ENCODE measurements at places on chromosomes 5 and 9.
A peak's percentile ranks its signal among the peaks of the same experiment; 100 is the strongest.

DNA sequence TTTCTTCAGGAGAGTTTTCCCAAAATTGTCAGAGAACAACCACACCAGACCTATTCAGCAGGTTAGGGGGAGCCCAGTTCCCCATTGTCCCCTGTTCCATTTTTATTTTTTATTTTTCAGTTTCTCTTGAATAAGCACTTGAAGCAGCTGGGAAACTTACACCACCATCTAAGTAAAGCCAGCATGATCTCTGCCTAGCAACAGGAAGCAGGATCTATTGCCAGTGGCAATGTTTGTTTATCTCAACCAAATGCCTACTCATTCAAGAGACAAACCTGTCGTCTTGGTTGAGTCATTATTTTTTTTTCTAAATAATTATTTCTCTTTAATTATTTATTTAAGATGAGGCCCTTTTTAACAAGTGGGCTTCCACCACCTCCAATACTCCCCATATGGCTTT lies 379.3 kb downstream of the PLK2 start:
- no peak for DNase-seq

- DNase-seq = no peak
These were observed 30.1 kb downstream of the ISOC1 start for GRCh38 chr5:129124608-129125007.

DNA sequence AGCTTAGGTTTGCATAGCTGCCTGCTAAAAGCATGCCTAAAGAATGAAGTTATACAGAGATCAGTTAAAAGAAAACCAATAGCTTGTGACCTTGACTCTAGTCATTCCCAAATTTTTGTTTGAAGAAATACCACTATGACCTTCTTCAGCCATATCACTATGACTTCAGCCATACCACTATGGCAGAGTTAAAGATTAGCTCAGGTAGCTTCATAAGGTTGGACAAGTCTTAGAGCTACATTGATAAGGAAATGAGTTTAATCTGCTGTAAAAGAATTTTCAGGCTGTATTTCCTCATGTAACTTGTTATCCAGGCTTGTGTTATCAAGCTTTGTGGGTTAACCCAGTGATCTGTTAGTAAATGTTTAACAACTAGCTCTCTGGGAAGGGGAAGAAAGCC lies 30.7 kb downstream of the C6 start:
- DNase-seq = no peak

- DNase-seq = peak; percentile 38
These were observed 30.3 kb upstream of the IL17B start for GRCh38 chr5:149409268-149409948.

DNA sequence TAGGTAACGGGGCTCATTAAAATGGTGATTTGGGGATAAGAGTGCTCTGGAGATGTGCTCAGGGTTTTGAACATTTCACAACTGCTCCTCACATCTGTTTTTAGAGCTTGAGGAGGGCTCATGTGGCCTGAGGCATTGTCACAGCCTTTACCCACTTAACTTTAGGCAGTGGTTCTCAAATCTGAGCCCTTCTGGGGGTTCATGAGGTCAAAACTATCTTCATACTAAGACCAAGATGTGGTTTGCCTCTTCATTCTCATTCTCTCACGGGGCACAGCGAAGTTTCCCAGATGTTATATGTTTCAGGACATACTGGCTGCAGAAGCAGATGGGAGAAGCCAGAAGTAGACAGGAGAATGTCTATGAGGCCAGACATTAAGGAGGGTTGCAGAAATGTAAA lies 38.4 kb downstream of the STXBP1 start:
- DNase-seq = no peak

- DNase-seq = peak; percentile 47
These were observed 183.4 kb downstream of the FBXL7 start for GRCh38 chr5:15683332-15683731.

DNA sequence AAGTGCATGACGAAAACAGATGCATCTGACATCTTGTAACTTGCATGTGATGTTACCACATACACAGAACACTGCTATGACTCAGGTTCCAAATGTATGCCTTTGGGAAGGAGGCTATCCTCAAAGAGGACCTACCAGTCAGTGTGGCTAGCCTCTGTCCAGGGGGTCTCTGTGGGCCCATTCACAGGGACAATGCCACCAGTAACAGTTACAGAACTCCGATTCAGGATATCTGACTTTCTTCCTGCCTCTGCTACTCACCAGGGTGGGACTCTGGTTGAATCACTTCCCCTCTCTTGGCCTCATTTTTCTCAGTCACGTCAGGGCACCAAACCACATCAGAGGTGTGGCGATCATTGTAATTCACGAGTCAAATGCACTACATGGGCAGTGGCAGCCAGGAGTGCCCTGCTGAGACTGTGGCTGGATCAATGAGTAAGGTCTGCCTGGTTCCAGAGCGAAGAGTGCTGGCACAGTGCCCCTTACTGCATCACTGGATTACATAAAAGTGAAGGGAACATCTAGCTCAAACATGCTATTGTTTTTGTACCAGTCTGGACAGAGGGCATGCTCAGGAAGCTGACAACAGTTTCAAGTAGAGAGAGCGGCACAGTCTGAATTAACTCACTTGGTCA lies 13.2 kb downstream of the ATOX1 start:
- peak; percentile 84 for DNase-seq

GRCh38 chr5:112604732-112605630 lies 132.7 kb upstream of the APC start:
- no peak for DNase-seq

- peak; percentile 52 for DNase-seq
These were observed 30.5 kb downstream of the GRIA1 start for GRCh38 chr5:153520952-153521351.

- no peak for DNase-seq
These were observed 206.8 kb upstream of the SLC24A2 start for GRCh38 chr9:19995619-19996018.

- DNase-seq = no peak
These were observed 54.0 kb downstream of the DOCK8 start for GRCh38 chr9:268616-269015.

GRCh38 chr9:19431361-19432171 lies 22.8 kb downstream of the ACER2 start:
- DNase-seq = no peak

DNA sequence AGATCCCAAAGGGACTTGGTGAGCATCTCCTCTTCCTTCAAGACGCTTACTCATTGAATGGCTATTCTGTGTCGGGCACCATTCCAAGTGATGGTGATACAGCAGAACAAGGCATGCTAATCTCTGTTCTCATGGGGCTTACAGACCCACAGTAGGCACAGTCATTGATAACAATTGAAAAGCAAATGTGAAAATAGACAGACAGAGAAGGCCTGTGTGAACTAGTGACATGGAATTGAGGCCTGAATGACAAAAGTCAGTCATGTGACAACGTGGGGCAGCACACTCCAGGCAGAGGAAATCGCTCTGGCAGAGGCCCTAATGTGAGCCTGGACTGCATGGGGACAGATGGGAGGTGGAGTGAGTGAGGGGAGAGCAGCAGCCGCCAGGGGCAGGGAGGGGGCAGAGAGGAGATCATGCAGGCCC lies 70.7 kb upstream of the CPLX2 start:
- DNase-seq = peak; percentile 68

DNA sequence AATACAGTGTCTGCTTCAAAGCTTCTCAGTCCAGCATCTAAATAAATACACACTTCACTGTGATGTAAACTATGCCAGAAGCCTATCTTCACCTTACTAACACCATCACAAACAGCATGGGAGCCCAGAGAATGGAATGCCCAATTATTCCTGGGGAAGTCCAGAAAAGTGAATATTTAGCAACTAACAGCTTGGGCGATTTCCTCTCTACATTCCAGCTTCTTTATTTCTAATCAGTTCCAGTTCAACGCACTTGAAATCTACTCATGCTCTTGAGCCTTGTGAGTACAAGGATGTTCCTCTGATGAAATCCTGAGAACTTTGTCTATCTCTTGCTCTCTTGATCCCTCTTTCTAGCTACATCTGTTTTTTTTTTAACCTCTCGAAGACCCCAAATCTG lies 100.4 kb upstream of the C9orf72 start:
- DNase-seq = no peak

DNA sequence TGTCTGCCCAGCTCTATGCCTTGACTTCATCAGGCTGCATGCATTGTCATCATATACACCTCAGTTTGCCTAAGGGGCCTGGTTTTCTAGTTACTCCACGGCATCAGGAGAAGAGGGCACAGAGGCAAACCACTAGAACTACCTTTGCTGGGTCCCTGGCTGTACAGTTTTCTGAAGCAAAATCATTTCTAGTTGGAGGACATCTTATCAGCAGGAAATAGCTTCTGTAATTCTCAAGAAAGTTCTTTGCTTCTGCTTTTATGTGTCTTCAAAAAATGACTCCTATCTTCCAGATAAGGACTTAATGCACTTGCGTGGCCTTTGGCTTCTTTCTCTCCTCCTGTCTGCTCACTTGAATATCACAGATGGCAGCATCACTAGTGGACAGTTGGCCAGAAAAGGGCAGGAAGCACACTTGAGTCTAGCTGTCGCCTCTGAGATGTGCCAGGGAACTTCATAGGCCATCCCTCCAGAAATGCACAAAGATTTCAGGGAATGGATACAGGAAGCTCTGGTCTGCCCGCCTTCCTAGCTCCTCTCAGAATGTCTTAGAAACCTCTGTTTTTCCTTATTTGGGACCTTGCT lies 22.4 kb upstream of the LTC4S start:
- no peak for DNase-seq

DNA sequence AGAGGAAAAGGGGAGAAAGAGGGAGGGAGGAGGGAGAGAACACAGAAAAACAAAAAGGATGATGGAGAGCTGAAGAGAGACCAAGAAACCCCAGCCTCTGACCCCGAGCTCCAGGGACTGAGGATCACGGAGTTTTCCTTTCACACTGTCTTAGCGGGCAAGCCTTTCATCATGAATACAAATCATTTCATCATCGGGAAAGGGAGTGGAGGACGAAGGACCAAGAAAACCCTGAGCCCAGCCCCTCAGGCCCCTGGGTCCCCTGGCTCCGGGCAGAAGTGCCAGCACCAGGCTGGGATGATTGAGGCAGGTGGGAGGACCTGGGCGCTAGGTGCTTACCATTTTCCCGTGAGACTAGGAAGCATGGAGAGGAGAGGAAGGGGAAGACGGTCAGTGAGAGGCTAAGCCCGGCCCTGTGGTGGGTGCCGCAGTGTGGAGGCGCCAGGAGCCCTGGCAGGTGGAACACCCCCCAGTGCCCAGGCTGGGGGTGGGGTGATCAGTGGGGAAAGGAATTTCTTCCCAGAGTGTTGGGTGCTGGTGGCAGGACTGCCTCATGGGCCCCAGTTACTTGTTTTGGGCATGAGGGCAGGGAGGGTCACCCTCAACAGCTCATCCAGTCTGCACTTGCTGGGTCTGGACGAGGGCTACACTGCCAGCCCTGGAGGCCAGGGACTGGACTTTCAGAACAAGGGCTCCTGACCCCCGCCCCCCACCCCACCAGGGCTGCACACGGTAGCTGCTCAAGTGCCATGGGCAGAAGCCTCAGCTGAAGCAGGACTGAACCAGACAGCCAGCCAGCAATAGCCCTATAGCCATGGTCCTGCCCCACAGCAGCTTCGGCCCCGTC lies 49.0 kb upstream of the SARDH start:
- no peak for DNase-seq

GRCh38 chr5:145830594-145830993 lies 4.5 kb downstream of the PRELID2 start:
- DNase-seq = peak; percentile 55

DNA sequence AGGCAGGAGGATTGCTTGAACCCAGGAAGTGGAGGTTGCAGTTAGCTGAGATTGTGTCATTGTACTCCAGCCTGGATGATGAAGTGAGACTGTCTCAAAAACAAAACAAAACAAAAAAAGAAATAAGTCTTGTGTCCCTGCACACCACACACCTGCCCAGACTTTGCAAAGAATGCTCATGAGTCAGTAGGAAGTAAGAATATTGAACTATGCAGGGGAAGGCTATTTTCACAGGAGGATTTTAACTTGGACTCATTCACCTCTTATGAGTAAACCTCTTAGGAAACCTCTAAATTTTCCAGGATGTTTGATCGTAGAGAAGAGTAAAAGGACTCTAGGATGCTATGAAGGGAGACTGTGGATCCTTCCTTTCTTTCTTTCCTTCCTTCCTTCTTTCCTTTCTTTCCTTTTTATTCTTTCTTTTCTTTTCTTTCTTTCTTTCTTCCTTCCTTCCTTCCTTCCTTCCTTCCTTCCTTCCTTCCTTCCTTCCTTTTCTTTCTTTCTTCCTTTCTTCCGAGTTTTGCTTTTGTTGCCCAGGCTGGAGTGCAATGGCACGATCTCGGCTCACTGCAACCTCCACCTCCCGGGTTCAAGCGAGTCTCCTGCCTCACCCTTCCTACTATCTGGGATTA lies 96.7 kb upstream of the CLINT1 start:
- no peak for DNase-seq

- DNase-seq = no peak
These were observed 3.7 kb upstream of the ROR2 start for GRCh38 chr9:91953718-91954117.

GRCh38 chr5:172059661-172060100 lies 53.2 kb upstream of the FBXW11 start:
- DNase-seq = peak; percentile 15

DNA sequence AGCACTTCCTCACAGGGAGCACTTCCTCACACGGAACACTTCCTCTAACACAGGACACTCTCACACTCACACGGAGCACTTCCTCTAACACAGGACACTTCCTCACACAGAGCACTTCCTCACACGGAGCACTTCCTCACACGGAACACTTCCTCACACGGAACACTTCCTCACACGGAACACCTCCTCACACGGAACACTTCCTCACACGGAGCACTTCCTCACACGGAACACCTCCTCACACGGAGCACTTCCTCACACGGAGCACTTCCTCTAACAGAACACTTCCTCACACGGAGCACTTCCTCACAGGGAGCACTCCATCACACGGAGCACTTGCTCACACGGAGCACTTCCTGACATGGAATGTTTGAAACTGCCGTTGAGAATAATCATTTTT lies 13.4 kb downstream of the POMT1 start:
- DNase-seq = no peak

DNA sequence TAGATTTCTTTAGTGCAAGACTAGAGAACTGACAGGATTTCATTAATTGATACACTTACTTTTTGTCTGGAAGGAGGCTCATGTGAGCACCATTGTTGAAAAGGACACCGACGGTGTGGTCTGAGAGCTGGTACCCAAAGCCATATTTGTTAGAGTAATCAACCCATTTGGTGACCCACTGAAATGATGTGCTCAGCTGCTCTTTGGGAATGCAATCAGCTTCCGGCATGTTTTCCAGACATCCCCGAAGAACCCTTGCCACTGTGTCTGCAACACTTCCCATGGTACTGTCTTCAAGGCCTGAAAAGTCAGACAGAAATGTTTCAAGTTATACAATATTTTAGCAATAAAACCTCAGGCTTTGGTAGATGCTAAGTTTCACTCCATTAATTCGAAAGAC lies 4.4 kb downstream of the PLK2 start:
- no peak for DNase-seq

DNA sequence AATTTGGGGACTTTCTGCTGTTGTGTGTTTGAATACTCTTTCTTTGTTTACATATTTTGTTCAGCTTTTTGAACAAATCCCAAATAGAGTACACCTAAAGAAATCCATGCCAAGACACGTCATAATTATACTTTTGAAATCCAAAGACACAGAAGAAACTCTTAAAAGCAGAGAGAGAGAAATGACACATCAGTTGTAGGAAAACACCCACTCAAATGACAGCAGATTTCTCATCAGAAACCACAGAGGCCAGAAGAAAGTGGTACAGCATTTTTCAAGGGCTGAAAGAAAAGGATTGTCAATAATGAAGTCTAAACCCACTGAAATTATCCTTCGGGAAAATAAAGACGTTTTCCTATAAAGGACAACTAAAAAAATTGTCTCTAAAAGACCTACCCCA lies 378.6 kb downstream of the GADD45G start:
- no peak for DNase-seq
